Activated CD4-positive, CD25-positive, alpha-beta regulatory T cell treated with anti-CD3 and anti-CD28 coated beads, Interleukin-2, amount 50 U/mL, for 72 hours (primary cell): ENCODE measurements at places on chromosomes 5 and 9.

GRCh38 chr5:174559141-174559540 lies 165.2 kb upstream of the MSX2 start:
- DNase-seq: no peak

DNA sequence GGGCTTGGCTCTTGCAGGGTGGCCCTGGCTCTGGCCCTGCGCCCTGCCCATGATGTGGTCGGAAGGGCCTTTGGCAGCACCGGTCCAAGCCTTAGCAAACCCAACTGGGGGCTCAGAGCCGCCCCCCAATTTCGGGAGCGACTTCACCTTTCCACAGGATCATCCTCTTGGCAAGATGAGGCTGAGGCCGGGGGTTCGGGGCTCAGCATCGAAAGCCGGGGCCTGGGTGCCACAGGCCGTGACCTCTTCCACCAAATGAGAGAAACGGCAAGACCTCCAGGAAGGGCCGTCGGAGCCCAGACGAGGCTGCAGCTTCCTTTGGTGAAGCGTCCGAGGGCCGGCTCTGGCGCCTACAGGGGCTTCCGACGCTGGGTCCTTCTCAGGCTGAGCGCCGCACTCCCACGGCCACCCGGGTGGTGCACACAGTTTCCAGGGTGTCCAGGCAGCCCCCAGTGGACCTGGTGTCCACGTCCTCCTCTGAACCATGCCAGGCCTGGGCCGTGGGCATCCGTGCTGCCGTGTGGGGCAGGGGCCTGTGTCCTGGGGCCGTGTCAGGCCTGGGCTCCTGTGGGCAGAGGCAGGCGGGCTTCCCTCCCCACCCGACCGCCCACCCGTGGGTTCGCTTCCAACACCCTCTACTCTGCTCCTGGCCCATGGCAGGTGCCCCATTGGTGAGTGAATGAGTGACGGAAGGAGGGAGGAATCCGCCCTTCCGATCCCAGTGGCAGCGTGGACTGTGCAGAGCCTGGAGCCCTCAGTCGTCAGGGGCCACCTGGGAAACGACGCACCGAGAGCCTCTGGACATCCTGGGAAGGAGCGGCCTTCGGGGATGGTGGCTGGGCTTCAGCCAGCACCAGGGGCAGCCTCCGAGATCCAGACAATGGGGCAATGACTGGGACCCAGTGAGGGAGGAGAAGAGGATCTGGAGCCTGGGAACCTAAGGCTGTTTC lies 5.2 kb upstream of the AGPAT2 start:
- no peak for DNase-seq

DNA sequence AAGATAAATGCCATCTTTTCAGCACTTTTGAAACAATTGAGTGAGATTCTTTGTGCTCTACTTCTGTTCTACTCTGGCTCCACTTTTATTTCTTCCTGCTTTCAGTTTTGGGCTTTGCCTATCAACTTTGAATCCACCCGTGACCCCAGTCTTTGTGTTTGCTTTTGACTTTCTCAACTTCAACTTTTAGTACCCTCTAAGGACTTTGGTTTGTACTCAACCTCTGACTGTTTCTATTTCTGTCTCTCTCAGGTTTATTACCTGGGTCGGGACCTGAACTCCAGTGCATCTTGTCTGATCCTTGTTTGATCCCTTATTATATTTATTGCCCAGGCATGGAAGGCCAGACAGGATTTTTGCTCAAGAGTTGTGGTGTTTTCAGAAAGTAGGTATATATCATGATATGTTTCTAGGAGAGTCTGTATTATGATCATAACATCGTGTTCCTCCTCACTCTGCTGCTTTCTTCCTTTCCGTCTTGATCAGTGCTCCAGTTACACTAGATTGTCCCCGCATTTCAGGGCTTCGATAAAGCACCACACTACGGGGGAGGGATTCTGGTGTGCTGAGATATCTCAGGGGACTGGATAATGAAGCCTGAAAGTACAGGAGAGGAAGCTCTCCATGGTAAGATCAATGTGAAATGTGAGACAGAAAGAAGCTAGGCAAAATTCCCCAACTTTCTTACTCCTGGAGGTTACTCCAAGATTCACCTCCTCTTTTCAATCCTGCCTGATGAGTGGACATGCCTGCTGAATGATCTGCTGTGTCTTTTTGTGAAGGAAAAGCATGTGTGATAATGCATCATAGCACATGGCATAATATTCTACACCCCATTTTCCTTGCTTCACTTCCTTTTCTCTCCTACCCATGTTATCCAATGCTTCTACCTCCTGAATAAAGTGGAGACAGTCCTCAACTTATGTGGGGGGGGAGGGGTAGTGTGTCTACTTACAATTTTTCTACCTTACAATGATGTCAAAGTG lies 155.5 kb upstream of the GRIN3A start:
- no peak for DNase-seq

- DNase-seq: no peak
Observed at GRCh38 chr5:54539001-54539400, 21.4 kb downstream of the SNX18 start.

DNA sequence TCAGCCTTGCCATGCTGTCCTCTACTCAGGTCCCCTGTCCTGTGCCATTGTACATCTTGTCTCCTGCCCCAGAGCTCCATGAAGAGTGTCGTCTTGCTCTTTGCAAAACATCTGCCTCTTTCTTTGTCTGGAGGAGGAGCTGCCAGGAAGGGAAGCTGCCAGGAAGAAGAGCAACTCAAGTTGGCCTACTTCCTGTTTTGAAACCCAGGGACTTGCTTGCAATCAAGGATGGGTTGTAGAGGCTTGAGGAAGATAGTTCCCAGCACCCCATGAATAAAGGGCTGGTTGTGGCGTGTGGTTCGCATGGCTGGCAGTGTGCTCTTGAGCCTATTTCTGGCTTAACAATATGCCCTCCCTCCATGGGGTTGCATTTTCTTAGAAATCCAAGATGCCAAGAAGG lies 53.0 kb upstream of the CPEB4 start:
- DNase-seq: no peak

DNA sequence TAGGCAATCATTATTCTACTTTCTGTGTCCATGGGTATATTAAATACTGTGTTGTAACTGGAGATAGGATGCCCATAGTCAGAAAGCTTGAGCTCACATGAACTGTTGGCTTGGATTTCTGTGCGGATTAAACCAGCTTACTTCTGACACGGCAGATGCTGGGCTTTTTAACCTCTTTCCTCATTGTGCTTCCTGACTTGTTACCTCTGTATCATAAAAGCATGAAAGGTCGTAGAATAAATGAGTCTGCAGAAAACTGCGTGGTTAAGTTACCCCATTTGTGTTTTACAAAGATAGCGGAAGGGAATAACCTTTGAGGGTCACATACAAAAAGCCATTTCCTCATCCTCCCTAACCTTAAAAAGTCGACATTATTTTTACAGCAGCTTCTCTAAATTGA lies 199.5 kb upstream of the DMRT1 start:
- DNase-seq: no peak

DNA sequence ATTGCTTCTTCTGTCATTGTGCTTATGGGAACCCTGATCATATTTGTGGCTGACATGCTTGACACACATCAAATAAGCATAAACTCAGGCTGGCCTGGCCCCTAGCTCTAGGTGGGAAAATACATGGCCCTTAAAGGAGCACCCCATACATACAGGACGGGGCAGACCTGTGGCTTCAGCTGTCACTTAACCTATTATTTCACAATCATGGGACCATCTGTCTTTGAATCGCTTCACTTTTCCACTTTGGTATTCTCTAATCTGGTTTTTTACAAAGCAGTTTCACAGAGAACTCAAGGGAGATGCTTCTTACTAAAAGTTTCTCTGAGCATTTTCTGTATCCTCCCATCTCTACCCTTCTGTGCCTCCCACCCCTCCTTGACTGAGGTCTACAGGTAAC lies 34.6 kb upstream of the LRRTM2 start:
- no peak for DNase-seq

GRCh38 chr5:102958481-102959011 lies 161.4 kb downstream of the GIN1 start:
- DNase-seq: no peak

DNA sequence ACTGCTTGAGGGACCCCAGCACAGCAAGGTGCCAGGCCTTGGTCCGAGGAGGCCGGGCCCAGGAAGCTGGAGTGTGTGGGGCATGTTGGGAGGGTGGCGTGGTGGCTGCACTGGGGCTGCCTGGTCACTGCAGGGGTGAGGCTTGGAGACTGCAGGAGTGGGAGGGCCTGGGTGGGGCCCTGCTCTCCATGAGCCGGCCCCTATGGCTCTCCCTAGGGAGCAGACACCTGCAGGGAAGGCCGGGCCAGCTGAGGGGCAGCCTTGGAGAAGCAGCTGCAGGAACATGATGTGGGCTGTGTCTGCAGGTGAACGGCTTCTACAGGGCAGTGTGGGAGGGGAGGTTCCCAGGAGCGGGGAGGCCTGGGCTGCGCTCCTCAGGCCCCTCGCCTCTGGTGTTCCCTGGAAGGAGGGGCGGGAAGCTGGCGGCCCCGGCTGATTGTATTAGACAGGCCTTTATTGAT lies 41.7 kb upstream of the TMEM250 start:
- no peak for DNase-seq

- DNase-seq: no peak
Observed at GRCh38 chr5:91556-92263, at the start of gene PLEKHG4B. PLEKHG4B (plus strand) TSS chr5:92168; CDS start chr5:92232, 64 bp downstream.

DNA sequence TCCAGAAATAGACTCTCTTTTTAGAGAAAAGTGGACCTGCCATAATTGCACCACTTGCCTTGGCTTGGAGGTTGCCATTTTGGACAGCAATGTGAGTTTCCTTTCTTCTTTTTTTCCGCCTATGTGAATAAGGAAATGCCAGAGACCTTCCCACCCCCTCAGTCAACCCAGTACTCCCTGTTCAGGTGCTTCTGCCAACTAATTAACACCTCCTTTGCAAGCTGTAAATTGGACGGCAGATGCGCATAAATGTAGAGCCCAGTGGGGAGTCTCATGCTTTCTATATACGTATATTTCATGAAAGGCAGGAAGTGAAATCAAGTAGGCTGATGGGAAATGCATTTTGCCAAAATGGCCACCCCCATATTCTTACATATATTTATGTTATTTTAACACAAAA lies 269.8 kb upstream of the RFX3 start:
- DNase-seq: no peak

GRCh38 chr5:126947146-126948010 lies 83.0 kb downstream of the MARCHF3 start:
- no peak for DNase-seq

GRCh38 chr5:2758632-2759031 lies 7.2 kb upstream of the IRX2 start:
- no peak for DNase-seq

GRCh38 chr9:136395345-136396218 lies 4.4 kb downstream of the SNAPC4 start:
- no peak for DNase-seq

DNA sequence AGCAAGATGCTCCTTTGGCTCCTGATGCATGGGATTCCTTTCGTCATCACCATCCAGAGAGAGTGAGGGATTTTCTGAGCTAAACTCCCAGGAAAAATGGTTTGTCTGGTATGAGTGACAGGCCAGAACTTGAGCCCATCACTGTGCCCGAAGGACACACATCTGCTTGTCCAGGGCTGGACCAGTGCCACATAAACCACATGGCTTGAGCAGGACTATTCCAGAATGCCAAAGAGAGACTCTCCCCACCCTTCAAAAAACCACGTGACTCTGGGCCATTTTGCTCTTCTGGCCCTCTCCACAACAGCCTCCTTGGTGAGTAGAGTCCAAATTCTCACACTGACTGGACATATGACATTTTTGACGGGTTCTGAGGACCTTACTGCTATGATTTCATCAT lies 46.4 kb upstream of the SHC3 start:
- no peak for DNase-seq

GRCh38 chr9:29750062-29750461 lies 2176.8 kb upstream of the C9orf72 start:
- DNase-seq: no peak

GRCh38 chr5:97383996-97384395 lies 200.9 kb upstream of the RIOK2 start:
- DNase-seq: no peak

- no peak for DNase-seq
Observed at GRCh38 chr9:96458226-96458625, 8.3 kb downstream of the HABP4 start.

DNA sequence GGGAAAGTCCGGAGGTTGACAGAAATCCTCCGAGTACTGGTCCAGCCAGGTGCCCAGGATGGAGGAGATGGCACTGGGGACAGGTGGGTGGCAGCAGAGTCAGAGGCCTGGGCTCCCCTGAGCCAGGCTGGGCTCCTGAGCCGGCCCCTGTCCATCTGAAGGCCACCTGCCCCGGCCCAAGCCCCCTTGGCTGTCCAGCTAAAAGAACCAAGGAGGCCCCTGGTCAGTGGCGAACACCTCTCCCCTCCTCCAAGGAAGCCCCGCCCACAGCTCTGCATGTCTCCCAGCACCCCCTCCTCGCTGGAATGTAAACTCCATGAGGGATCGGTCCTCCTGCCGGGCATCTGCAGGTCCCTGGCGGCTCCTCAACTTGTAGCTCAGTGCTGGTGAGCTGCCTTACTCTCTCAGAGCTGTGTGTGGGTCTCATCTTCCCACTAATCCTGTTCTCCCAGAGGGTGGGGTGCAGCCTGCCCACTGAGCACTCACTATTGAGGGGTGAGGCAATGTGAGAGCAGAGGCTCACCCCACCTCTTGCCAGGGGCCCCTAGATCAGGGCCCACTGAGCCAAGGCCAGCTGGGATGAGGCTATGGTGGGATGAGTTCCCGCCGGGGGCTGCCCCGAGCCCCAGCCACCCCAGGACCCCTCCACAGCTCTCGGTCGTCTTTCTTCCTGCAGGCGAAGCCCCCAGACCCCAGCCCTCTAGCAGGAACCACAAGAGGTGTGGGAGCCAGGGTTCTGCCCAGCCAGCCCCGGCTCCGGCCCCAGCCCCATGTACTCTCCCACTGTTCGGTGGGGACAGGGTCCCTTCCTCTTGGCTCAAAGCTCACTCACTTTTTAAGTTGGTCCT lies 12.0 kb downstream of the RALGDS start:
- DNase-seq: no peak

- no peak for DNase-seq
Observed at GRCh38 chr9:134503301-134504105, 138.1 kb upstream of the COL5A1 start.

GRCh38 chr5:66724349-66725139 lies 128.4 kb downstream of the MAST4 start:
- no peak for DNase-seq

DNA sequence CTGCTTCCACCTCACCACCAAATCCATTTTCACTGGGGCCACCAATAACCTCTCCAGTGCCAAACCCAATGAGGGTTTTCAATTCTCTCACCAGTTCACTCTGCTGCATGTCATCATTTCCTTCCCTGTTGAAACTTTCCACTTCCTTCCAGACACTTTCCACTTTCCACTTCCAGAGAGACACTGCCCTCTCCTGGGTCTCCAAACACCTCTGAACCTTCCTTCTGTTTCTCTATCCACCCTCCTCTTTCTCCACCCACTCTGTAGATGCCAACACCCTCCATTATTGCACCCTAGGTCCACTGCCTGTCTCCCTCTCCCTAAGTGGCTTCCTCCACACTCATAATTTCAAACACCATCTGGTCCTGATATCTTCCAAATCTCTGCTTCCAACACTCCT lies 39.6 kb downstream of the PDE6A start:
- no peak for DNase-seq

DNA sequence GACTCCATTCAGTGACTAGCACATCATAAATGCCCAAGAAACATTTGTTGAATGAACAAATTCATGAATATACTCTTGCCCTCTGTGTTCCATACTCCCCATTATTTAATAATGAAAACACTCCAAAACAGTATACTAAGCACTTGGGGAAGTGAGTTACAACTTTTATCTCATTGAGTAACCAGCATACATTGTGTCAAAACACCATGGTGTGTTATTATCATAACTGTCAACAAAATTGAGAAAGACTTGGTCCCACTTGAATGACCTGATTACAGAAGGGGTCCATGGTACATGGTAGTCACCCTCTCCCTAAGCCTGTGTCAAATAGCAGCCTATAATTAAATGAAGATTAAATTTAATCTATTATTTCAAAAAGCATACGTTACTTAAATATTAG lies 16.2 kb downstream of the ANKH start:
- DNase-seq: no peak
